ENCODE measurements at places on chromosomes 3 and 15.

GRCh38 chr3:160661660-160662059 is 15.3 kb upstream of the ARL14 start:
- DNase-seq, result no peak

GRCh38 chr3:149844091-149844490 is 31.1 kb downstream of the RNF13 start:
- DNase-seq, result no peak

- DNase-seq, result peak; percentile 87
These were observed 326.1 kb upstream of the ROPN1 start for GRCh38 chr3:124318014-124318413.

GRCh38 chr15:101651554-101652097 is 555 bp downstream of the TM2D3 start:
- no peak for DNase-seq

- no peak for DNase-seq
These were observed 4.5 kb downstream of the POLG start for GRCh38 chr15:89330119-89330518.

DNA sequence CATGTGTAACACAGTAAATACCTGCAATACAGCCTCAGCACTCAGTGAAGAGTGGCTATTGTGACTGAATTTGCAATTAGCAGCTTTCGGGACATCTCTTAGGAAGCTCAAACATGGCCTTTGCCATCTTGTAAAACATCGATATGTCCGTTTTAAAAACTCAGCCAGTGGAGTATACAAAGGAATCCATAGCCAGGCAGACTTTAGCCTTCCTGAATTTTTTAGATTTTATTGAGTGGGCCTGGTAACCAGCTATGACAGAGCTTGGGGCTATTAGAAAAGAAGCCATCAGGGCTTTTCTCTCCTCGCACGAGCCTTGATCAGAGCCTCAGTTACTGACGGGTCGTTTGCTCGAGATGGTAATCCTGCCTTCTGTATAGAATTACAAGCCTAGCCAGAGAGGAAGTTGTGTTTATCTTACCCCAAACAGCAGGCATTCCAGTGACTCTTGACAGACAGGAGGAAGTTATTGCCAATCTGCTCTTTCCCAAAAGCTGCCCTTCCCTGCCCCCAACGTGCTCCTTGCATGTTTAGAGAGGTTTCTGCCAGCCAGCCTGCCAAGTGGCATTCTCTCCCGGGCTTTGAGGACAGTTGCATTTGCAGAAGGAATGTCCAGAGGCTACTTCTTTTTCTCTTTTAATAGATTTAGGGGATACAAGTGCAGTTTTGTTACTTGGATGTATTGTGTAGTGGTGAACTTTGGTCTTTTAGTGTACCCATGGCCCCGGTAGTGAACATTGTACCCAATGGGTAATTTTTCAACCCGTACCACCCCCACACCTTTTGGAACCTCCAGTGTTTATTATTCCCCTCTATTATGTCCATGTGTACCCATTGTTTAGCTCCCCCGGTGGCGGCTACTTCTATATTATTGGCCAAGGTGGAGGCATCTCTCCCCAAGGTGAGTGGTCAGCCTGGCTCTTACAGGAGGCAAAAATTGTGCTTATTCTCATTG is 40.6 kb downstream of the ITPR1 start:
- peak; percentile 68 for DNase-seq

DNA sequence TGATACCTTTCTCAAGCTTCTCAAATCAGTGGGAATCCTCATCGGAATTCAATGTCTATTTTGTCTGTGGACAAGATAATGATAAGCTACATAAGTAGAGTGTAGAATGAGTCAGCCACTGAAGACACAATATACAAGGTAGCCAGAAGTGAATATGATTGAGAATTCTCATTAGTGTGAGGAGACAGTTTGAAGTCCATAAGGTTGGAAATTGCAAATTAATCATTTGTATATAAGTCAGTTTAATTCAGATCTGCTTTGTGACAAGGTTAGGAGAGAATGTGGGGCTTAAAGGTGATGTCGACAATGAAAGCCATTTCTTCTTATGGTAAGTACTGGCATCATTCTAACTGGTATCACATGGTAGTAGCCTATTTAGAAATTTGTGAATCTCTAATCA is 4.2 kb downstream of the ARPP21 start:
- no peak for DNase-seq

DNA sequence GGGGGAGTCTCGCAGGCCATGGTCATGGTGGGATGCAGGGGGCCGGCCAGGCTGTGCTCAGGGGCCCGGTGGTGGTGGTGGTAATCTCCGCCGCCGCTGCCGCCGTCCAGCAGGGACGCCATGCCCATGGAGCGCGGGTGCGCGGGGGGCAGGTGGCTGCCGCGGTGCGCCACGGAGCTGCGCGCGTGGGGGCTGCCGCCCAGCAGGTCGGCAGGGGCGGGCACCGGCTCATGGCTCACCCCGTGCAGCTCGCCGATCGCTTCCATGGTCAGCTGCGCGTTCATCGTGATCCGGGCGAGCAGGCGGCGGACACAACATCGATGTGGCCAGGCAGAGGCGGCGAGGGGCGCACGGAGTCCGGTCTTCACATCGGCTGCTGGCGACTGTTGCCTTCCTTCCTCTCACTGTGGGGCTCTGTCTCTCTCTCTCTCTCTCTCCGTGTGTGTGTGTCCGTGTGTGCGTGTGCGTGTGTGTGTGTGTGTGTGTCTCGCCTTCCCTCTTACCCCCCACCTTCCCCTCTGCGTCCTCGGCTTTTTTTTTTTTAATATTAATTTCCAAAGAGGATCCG is 451 bp downstream of the ONECUT1 start:
- no peak for DNase-seq

DNA sequence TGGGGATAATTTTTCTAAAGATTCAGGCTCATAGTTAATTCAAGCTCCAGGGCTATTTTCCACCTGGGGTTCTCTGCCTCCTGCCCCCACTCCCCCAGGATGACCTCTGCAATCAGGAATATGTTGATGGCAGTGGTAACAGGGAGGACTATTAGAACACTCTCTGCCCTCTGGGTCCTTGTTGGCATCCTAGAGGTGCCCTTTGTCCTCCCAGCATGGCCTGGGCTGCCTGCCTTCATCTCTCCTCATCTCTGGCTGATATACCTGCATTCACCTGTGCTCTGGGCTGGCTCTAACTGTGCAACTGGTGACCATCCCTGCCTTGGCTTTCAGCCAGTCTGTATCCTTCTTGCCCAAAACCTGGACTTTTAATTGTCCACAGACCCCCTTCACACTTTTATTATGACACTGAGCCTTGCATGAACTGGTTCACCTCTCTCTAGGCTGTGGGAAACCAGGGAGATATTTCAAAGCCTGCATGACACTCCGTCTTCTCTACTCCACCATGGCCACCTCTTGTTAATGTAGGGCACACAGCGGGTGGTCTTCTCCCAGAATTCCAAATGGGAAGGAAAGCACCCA is 199.8 kb downstream of the THSD4 start:
- no peak for DNase-seq

DNA sequence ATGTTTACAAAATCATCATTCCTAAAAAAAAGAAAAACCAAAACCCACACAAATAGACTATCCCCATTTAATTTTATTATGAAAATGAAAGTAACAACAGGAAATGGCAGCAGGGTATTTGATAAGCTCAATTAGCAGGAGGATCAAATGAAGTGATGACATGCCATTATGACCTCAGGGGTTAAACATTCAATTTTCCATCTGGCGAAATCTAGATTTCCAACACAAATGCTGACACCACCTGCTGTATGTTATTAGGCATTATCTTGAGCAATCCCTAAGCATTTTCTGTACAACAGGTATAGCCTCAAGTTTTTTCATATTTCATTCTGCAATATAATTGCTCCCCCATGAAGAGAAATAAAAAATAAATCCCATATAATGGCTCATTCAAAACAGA is 57.1 kb downstream of the SHQ1 start:
- DNase-seq, result peak; percentile 17

- no peak for DNase-seq
These were observed 173.2 kb downstream of the APBA2 start for GRCh38 chr15:29058903-29059539.

DNA sequence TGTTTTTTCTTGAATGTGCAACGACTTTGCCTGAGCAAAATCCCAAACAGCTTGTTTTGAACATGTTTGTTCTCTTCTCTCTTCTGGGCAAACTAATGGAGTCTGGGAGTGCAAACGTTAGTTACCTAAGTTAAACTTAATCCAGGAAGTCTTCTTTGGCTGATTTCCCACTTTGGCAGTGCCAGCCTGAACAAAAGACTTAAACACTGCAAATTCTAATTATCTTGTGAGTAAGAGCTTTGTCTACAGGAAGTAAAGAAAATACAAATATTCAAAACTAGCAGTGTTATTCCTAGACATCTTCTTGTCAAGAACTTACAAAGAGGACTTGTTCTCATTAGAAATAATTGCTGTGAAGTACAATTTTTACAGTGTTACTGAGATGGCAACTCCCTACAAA is 16.7 kb upstream of the DENND6A start:
- DNase-seq, result no peak

DNA sequence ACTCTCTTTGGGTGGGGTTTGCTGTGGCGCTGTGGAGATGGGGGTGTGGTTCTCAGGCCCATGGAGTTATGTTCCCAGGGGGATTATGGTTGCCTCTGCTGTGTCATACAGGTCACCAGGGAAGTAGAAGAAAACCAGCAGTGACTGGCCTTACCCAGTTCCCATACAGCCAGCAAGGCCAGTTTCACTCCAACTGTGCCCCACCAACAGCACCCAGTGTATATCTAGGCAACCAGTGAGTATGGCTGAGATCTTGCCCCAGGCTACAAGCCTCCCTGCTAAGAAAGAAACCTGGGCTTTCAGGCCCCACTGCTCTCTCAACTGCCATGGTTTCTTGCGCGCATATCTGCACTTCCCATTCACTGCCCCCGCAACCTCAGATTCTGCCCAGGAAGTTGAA is 31.4 kb upstream of the RARB start:
- DNase-seq, result no peak

GRCh38 chr3:10678796-10679376 is 137.1 kb upstream of the SLC6A11 start:
- DNase-seq, result no peak

DNA sequence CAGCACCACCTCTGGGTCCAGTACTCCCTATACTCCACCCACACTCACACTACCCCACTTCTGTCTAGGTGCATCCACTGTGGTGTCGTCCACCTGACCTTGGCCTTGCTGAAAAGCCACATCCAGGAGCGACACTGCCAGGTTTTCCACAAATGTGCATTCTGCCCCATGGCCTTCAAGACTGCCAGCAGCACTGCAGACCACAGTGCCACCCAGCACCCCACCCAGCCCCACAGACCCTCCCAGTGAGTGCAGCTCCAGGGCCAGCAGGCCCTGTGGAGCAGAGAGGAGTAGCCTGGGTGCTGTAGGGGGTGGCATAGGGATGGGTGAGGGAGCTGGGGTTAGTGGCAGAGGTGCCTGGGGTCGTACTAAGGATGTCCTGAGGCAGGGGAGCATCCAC is 19.4 kb upstream of the ALPK3 start:
- no peak for DNase-seq

- DNase-seq, result no peak
These were observed 221.1 kb downstream of the SLCO3A1 start for GRCh38 chr15:92074646-92075045.

DNA sequence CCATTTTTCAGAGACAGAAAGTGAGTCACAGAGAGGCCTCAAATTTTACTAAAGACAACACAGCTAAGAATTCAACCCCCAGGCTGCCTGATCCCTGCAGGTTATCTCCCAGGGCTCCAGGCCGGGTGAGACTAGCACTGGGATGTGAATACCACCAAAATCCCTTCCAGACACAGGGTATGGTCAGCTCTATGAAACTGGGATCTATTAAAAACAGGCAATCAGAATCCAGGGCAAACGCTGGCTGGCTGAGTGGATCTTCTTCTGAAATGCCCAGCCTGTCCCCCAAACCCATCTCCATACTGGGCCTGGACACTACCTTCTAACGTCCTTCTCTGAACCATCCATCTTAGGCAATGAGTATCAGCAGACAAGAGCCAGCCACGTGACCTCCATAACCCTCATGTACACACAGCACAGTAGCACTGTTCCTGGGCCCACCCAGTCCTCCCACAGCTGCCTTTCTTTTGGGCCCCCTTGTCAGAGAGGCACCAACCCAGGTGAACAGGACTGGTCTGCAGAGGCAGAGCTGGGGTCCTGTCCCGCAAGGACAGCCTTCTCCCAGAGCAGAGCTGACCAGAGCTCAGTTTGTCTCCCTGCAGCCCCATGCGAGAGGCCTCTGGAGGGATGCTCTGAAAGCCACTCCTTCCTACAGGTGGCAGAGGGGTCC is 1.9 kb downstream of the RAB6B start:
- DNase-seq, result no peak

- no peak for DNase-seq
These were observed 5.8 kb downstream of the SQOR start for GRCh38 chr15:45640616-45641015.

DNA sequence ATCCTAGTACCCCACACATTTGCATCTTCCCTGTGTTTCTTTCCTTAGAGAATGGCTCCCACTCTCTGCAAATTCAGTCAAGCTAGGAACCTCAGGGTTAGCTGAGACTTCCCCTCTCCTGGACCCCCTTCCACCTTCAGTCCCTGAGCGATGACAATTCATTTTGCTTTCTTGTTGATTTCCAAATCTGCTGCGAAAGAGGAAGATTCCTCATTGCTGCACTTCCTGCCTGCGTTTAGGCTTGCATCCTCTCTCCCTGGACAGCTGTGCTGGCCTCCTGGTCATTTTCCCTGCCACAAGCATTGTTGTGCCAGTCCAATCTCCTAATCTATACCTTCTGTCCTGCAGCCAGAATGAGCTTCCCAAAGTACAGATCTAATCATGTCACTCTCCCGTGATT is 12.3 kb upstream of the DGKG start:
- DNase-seq, result no peak

DNA sequence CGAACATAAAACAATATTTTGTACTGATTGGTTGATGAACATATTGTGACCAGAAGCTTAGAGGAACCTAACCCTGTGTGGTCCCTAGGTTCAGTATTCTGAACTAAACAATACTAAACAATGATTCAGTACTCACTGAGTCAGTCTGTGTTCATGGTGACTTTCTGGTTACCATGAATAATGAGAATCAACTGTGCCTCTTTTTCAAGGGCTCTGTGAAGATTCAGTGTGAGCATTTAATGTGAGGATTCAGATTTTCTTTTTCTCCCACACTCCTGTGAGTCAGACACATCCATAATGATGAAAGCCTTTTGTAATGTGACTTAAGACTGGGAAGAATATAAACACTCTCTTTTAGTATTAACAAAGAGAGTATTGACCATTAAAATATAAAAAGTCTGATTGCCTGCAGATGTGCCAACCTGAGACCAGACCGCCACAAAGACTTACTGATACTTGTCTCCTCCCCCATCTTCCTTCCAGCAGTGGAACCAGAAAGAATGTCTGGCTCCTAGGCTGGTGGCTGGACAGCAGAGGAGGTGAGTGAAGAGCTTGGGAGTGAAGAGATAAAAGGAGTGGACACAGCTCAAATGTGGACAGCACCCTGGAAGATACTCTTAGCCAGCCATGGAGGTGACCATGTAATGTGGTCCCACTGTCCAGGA is 17.6 kb upstream of the ACTL6A start:
- DNase-seq, result no peak

Data from DMS 273 treated with DMSO at 0.1 percent for 48 hours (cell line).